ENCODE measurements at places on chromosomes 13 and 19.
A peak's percentile ranks its signal among the peaks of the same experiment; 100 is the strongest.

DNA sequence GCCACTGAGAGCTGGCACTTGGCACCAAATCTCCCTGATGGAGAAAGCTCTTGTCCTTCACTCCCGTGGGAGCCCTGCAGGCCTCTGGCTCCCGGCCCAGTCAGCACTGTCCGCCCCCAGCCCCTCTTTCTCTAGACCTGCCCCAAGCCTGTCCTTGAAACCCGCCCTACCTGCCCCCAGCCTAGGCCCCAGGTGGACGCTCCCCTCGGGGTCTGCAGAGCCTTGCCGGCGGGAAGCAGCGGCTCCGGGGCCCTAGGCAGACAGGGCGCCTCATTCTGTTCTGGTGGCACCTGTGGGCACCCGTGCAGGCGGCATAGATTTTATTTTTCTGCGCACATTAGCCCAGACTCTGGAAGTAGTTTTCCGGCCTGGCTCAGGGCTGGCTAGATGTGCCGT lies 17.6 kb downstream of the IL17D start:
- peak; percentile 77 for DNase-seq
- H3K27me3 ChIP-seq, result peaks cover 10% of the 10 kb centered on the region
- H3K4me3 ChIP-seq, result peak overlapping the region; percentile 57

DNA sequence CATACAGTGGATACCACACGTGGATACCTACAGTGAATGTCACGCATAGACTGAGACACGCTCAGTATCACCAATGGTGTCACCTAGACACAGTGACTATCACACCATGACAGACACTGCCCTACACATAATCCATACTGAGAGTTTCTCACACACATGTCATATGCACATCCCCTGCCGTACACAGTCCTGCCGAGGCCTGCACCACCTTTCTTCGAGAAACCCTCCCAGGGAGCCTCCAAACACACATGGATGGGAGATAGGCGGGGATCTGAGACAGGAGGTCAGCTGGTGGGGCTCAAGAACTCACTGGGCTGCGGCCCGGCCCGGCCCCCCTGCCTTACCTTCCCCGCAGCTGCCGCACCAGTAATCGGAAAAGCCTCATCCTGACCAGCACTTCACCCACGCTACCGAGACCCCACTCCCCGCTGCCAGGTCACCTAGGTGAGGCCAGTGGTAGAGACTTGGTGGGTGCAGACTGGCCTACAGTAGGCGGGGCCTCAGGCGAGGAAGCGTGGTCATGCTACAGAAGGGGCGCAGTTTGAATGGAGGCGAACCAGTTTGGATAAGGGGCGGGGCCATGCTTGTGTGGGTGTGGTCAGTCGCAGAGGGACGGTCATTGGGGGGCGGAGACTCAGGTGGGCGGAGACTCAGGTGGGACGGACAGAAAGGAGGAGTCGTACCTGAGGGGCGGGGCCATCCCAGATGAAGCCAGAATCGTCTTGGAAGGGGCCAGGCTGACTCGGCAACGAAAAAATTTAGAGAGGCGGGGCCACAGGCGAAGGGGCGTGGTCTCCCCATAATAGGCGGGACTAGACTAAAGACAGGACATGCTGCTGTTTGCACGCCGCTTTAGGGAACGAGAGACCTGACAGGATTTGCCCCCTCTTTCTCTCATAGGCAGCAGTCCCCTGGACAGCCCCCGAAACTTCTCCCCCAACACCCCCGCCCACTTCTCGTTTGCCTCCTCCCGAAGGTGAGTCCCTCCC lies 2.1 kb downstream of the MAST1 start:
- H3K27ac ChIP-seq, result no peak overlapping the region
- DNase-seq, result no peak
- peaks cover 19% of the 10 kb centered on the region for H3K4me1 ChIP-seq
- H3K36me3 ChIP-seq, result no peaks in the 10 kb centered on the region
- H3K27me3 ChIP-seq, result peaks cover 91% of the 10 kb centered on the region

GRCh38 chr13:22451327-22451741 lies 729.4 kb upstream of the SGCG start:
- H3K4me1 ChIP-seq, result no peaks in the 10 kb centered on the region
- H3K4me3 ChIP-seq, result no peak overlapping the region
- H3K27ac ChIP-seq, result no peak overlapping the region
- H3K27me3 ChIP-seq, result no peaks in the 10 kb centered on the region
- DNase-seq, result no peak

DNA sequence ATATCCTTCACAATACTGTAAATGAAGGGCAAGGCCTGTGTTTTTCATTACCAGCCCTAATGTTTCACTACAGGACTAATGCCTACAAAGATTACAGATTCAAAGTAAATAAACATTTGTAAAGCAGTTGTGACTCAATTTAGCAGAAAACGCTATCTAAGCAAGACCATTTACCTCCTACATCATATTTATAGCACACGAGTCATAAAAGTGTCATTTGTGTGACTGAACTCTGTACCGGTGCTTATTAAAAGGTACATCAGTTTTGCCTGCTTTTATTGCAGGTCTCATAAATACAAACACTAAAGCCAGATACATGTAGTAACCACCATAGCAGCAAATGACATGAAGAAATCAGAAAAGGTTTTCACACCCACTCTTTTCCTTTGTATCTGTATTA lies 61.5 kb upstream of the SLC15A1 start:
- no peaks in the 10 kb centered on the region for H3K27me3 ChIP-seq
- DNase-seq, result no peak
- no peaks in the 10 kb centered on the region for H3K4me1 ChIP-seq
- no peak overlapping the region for H3K27ac ChIP-seq
- H3K36me3 ChIP-seq, result peaks cover 22% of the 10 kb centered on the region

DNA sequence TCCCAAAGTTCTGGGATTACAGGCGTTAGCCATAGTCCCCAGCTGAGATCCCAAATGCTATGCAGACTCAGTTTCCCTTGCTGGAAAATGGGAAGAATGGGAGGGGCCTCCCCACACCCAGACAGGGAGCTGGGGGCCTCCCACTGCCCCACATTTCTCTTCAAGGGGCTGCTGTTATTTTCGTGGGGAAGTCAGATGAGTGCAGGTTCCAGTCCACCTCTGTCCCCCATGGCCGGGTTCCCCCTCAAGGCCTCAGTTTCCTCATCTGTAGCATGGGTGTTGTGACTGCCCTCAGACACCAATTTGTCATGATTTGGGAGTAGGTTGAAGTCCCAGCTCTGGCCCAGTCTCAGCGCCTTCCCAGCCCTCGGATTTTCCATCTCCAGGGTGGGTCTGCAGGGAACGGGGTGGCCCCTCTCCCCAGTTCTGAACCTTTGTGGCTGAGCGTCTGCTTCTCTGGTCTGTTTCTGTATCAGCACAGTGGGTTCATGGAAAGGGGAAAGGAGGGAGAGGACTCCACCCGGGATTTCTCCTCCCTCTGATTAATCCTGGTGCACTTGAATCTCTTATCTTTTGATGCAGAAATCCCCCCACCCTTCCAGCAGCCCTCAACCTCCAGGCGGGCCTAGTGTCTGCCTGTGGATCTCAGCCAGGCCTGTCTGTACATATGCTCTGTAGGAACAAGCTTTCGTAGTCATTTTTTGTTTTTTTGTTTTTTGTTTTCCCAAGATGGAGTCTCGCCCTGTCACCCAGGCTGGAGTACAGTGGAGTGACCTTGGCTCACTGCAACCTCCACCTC lies 12.2 kb downstream of the NFIC start:
- peak overlapping the region; percentile 62 for H3K27ac ChIP-seq
- H3K27me3 ChIP-seq, result no peaks in the 10 kb centered on the region
- H3K4me1 ChIP-seq, result peaks cover 61% of the 10 kb centered on the region
- DNase-seq, result no peak
- H3K36me3 ChIP-seq, result peaks cover 13% of the 10 kb centered on the region

GRCh38 chr19:31818798-31819105 lies 469.5 kb upstream of the TSHZ3 start:
- H3K27me3 ChIP-seq, result no peaks in the 10 kb centered on the region
- no peaks in the 10 kb centered on the region for H3K36me3 ChIP-seq
- no peak for DNase-seq

- H3K4me1 ChIP-seq, result peaks cover 60% of the 10 kb centered on the region
- H3K36me3 ChIP-seq, result no peaks in the 10 kb centered on the region
- DNase-seq, result no peak
- H3K27me3 ChIP-seq, result no peaks in the 10 kb centered on the region
Observed at GRCh38 chr13:40590112-40590862, 76.2 kb downstream of the FOXO1 start.

GRCh38 chr13:71309905-71310304 lies 557.1 kb downstream of the DACH1 start:
- no peaks in the 10 kb centered on the region for H3K36me3 ChIP-seq
- no peaks in the 10 kb centered on the region for H3K4me1 ChIP-seq
- H3K27ac ChIP-seq, result no peak overlapping the region
- no peaks in the 10 kb centered on the region for H3K27me3 ChIP-seq
- no peak overlapping the region for H3K4me3 ChIP-seq
- no peak for DNase-seq

GRCh38 chr13:111158136-111158805 lies 43.2 kb downstream of the ARHGEF7 start:
- H3K27ac ChIP-seq, result no peak overlapping the region
- H3K36me3 ChIP-seq, result peaks cover 3% of the 10 kb centered on the region

GRCh38 chr19:13808856-13809255 lies 13.6 kb downstream of the ZSWIM4 start:
- peaks cover 45% of the 10 kb centered on the region for H3K36me3 ChIP-seq
- H3K4me3 ChIP-seq, result no peak overlapping the region
- no peak for DNase-seq
- H3K27me3 ChIP-seq, result no peaks in the 10 kb centered on the region
- no peak overlapping the region for H3K27ac ChIP-seq

GRCh38 chr19:13396250-13397080 lies 109.8 kb downstream of the CACNA1A start:
- H3K4me1 ChIP-seq, result peaks cover 4% of the 10 kb centered on the region
- no peak overlapping the region for H3K27ac ChIP-seq
- no peak for DNase-seq
- peaks cover 42% of the 10 kb centered on the region for H3K27me3 ChIP-seq
- no peak overlapping the region for H3K4me3 ChIP-seq

- DNase-seq, result no peak
- peaks cover 17% of the 10 kb centered on the region for H3K4me1 ChIP-seq
- H3K27ac ChIP-seq, result no peak overlapping the region
- no peaks in the 10 kb centered on the region for H3K27me3 ChIP-seq
Observed at GRCh38 chr13:26184791-26185250, 37.3 kb downstream of the RNF6 start.

DNA sequence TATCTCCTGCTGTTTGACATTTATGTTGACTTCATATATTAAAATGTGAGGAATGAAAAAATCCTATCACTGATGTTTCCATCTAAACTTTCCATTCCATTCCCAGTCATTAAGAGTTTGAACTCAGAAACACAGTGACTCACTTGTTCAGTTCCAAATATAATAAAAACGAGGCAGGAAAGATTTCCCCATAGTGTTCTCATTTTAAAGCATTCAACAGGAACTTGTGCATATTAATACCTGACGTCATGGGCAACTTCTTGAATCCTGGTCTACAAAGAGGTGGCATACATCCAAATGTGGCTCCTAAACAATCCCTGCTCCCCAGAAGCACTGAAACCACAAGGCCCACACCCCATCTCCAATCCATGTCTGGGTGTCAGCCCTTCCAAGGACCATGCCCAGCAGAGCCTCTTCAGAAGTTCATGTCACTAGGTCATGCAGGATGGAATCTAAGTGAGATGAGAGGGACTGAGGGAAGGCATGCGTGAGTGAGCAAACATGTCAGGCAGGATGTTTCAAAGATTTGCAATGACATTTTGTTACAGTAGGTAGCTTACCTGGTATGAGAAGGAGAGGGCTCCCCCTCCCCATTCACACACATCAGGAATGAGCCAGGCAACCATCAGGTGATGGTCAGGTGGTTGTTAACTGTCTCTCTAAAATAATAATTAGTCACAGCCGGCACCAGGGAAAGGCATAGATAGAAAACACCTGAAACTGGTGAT lies 9.4 kb upstream of the ERVV-2 start:
- H3K4me3 ChIP-seq, result no peak overlapping the region
- H3K27ac ChIP-seq, result no peak overlapping the region
- peaks cover 18% of the 10 kb centered on the region for H3K27me3 ChIP-seq
- no peaks in the 10 kb centered on the region for H3K36me3 ChIP-seq

GRCh38 chr13:35484384-35484783 lies 7.9 kb upstream of the MAB21L1 start:
- no peaks in the 10 kb centered on the region for H3K27me3 ChIP-seq
- no peaks in the 10 kb centered on the region for H3K4me1 ChIP-seq
- H3K36me3 ChIP-seq, result no peaks in the 10 kb centered on the region
- no peak overlapping the region for H3K27ac ChIP-seq
- DNase-seq, result no peak
- H3K4me3 ChIP-seq, result no peak overlapping the region

GRCh38 chr19:37813340-37813739 lies 34.0 kb upstream of the ZNF573 start:
- no peaks in the 10 kb centered on the region for H3K27me3 ChIP-seq
- no peak overlapping the region for H3K27ac ChIP-seq
- no peak overlapping the region for H3K4me3 ChIP-seq

GRCh38 chr19:15769586-15769985 lies 17.9 kb upstream of the OR10H5 start:
- no peaks in the 10 kb centered on the region for H3K4me1 ChIP-seq
- peaks cover 4% of the 10 kb centered on the region for H3K27me3 ChIP-seq
- no peak overlapping the region for H3K4me3 ChIP-seq
- no peaks in the 10 kb centered on the region for H3K36me3 ChIP-seq

DNA sequence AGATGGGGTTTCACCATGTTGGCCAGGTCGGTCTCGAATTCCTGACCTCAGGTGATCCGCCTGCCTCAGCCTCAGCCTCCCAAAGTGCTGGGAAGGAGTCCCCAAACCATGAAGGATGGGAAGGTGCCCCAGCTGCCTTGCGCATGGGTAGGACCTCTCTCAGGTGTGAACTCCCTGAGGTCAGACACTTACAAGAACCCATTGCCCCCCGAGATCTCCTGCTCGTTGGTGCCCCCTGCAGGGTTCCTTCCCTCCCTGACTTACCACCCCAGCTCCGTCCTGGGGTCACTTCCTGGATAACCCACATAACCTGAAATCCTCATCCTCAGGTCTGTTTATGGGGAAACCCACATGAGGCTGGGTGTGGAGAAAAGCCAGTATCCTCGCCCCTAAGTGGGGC lies 41.7 kb downstream of the UNC13A start:
- no peak overlapping the region for H3K27ac ChIP-seq
- DNase-seq, result no peak
- no peaks in the 10 kb centered on the region for H3K36me3 ChIP-seq
- peaks cover 31% of the 10 kb centered on the region for H3K27me3 ChIP-seq

- peak overlapping the region; percentile 50 for H3K4me3 ChIP-seq
- no peak overlapping the region for H3K27ac ChIP-seq
- no peaks in the 10 kb centered on the region for H3K27me3 ChIP-seq
- peak; percentile 89 for DNase-seq
- peaks cover 21% of the 10 kb centered on the region for H3K4me1 ChIP-seq
Observed at GRCh38 chr19:48896191-48896720, 2.3 kb downstream of the TULP2 start.

- peak; percentile 71 for DNase-seq
- H3K4me1 ChIP-seq, result no peaks in the 10 kb centered on the region
- peaks cover 3% of the 10 kb centered on the region for H3K27me3 ChIP-seq
- H3K27ac ChIP-seq, result no peak overlapping the region
- no peak overlapping the region for H3K4me3 ChIP-seq
- H3K36me3 ChIP-seq, result no peaks in the 10 kb centered on the region
Observed at GRCh38 chr19:30312582-30313352, 59.4 kb upstream of the ZNF536 start.
